ENCODE measurements at places on chromosomes 3 and 15.

GRCh38 chr3:117499189-117499870 lies 789.8 kb downstream of the TUSC7 start:
- DNase-seq = no peak

DNA sequence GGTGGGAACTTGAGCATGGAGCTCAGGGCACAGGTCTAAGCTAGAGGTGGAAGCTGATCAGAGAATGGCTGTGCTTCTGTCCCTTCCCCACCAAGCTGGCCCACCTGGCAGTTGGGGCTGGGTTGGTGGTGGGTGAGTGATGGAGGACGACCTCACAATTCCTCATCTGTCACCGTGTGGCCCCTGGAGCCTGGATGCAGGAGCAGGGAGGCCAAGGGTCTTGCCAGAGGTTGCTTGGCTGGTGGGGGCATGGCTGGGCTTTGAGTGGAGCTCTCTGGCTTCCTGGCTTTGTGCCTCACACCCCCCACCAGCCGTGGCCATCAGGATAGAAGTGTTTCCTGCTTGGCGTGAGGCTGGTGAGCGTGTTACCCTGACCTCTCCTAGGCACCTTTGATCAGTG lies 36.0 kb downstream of the FBLN2 start:
- no peak for DNase-seq

DNA sequence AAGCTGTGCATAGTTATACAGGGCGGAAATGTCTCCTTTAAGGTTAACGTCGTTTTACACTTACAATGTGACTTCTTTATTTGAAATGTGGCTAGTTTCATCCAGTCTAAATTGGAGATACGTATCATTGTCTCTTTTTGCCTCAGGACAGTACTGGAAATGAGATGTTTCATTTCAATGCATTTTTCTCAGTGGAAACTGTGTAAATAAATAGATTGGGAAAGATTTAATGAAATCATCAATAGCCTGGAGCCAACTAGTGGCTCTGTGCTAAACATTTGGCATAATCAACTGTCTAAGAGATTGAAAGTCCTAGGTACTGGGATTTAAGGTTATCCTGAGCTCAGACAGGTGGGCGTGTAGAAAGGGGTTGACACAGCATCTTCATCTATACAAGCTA lies 691.5 kb upstream of the CCDC54 start:
- no peak for DNase-seq

DNA sequence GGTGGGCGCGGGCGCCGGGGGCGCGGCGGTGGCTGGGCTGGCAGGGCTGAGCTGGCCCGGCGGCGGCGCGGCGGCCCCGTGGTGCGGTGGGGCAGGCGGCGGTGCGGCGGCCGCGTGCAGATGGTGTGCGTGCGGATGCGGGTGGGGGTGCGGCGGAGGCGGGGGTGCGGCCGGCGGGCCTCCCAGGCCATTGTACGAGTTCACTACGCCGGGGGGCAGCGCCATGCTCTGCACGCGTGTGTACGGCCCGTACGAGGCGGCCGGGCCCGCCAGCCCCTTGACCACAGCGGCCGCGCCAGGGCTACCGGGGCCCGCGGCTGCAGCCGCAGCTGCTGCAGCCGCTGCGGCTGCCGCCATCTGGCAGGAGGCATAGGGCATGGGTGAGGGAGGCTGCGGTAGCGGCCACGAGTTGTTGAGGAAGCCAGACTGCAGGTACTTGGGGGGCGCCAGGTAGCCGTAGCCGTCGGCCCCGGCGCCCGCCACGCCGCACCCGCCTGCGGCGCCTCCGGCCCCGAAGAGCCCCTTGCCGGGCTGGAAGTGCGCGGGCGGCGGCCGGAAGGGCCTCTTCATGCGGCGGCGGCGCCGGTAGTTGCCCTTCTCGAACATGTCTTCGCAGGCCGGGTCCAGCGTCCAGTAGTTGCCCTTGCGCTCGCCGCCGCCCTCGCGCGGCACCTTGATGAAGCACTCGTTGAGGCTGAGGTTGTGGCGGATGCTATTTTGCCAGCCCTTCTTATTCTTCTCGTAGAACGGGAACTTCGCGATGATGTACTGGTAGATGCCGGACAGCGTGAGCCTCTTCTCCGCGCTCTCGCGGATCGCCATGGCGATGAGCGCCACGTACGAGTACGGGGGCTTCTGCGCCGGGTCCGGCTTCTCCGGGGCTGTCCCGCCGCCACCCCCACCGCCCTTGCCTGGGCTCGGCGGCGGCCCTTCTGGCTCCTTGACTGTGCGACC lies 951 bp downstream of the FOXL2 start:
- peak; percentile 28 for DNase-seq

DNA sequence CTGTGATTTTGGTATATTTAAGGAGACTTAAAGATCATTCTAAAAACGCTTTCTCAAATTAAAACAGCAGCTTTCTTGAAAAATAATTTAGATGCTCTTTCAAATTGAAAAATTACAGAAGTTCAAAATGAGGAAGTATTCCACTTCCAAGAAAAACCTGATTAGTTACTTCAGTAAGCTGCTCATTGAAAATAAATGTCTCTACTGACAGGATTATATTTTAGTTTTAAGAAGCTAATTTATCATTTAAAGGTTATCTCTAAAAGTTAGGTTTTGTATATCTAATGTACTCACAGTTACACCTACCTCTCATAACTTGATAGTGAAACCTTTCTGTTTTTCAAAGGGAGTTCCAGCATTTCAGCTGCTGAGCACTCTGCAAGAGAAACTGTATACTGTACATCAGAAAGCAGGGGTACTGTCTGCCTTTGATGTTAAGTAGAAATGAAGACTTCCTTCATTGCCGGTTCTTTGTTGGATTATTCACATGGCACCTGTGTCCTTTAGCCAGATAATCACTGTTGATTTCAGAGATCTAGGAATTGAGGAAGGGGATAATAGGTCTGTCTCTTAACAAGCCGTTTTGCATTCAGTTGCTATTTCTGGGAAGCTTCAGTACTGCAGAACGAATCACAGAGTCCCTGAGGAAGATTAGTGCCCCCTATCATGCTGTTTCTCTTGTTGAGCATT lies 161.6 kb downstream of the TCF12 start:
- no peak for DNase-seq

GRCh38 chr15:31393444-31394091 lies 66.9 kb downstream of the KLF13 start:
- no peak for DNase-seq

DNA sequence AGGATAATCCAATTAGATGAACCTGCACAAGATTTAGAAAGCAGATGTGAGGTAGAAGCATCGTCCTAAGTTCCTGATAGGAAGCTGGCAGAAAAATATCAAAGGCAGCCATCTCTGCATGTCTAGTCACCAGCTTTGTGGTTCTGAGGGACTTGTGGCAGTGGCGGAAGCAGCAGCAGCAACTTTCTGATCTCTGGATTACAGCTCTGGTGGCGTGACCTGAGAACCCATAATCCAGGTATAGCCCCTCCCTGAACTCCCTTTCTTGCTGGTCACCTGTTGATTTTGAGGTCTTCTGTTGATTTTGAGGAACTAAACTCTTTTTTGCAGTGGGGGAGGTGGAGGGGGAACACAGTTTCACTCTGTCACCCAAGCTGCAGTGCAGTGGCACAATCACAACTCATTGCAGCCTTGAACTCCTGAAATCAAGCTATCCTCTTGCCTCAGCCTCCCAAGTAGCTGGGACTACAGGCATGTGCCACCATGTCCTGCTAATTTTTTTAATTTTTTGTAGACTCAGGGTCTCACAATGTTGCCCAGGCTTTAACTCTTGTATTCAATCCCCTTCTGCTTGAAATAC lies 7.9 kb downstream of the FSIP1 start:
- no peak for DNase-seq

Measured in fibroblast of skin of abdomen (primary cell).